ENCODE measurements at places on chromosomes 6 and 20.

DNA sequence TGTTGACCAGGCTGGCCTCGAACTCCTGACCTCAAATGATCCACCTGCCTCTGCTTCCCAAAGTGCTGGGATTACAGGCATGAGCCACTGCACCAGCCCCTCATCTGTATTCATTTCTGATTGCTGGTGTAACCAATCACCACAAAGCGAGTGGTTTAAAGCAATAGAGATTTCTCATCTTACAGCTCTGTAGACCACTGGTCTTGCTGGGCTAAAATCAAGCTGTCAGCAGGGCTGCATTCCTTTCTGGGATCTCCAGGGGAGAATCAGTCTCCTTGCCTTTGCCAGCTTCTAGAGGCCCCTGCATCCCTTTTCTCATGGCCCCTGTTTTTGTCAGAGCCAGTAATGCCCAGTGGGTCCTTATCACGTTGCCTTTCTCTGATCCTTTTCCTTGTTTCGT, 49.9 kb upstream of the PMEPA1 start:
- no peak for DNase-seq

DNA sequence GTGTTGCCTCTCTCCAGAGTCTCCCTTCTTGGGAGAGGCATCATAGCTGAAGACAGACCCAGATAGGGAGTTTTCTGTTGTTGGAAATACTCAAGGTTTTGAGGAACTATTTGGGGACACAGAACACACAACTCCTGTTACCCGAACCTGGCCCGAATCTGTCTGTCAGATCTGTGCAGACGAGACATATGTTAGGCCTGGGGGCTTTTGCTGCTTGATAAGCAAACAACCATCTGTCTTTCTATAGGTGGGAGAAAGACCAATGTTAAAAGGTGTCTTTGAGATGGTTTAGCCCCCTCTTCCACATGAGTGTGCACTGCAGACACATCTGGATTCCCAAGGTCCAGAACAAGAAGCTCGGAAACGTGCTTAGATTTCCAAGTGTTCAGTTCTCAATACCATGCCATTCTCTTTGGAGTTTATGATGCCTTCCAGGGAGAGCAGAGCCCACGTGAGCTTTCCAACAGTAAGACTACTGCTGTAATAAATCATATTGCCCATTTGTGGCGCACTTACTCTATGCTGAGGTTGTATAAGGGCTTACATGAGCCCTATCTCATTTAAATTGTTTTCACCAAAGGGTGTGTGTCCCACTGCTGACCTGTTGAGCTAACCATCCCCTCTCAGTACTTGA, 3.8 kb upstream of the STX16 start:
- no peak for DNase-seq

DNA sequence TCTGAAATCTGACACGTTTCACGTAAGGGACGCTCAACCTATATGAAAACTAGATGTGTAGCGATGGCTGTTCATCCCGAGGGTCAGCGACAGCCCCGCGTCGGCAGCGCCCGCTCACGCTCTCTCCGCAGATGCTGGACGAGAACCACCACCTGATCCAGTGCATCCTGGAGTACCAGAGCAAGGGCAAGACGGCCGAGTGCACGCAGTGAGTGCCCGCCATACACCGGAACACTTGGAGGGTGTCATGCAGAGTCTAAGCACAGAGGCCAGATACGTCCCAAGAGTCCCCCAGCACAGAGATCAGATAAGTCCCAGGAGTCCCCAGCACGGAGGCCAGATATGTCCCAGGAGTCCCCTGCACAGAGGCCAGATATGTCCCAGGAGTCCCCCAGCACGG, 15.0 kb downstream of the SS18L1 start:
- no peak for DNase-seq

DNA sequence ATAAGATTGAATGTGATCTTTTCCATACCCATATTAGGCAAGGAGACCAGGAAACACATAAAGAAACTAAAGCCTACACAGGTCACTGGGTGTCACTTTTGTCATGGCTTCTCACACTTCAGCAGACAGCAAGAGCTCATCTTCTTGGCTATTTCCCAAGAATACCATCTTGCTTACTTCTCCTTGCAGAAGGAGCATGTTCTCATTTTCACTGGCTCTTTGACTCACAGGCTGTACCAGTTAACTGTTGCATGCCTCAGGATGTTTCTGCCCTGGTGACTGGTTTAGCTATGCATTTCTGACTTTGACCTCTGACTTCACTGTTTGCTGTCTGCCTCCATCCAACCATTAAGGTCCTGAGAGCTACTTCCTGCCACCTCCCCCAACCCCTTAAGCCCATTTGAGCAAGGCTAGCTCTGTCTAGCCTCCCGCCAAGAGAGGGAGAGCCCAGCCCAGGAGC, 40.3 kb upstream of the OGFRL1 start:
- no peak for DNase-seq

GRCh38 chr20:7503501-7503900, 436.8 kb downstream of the HAO1 start:
- no peak for DNase-seq

DNA sequence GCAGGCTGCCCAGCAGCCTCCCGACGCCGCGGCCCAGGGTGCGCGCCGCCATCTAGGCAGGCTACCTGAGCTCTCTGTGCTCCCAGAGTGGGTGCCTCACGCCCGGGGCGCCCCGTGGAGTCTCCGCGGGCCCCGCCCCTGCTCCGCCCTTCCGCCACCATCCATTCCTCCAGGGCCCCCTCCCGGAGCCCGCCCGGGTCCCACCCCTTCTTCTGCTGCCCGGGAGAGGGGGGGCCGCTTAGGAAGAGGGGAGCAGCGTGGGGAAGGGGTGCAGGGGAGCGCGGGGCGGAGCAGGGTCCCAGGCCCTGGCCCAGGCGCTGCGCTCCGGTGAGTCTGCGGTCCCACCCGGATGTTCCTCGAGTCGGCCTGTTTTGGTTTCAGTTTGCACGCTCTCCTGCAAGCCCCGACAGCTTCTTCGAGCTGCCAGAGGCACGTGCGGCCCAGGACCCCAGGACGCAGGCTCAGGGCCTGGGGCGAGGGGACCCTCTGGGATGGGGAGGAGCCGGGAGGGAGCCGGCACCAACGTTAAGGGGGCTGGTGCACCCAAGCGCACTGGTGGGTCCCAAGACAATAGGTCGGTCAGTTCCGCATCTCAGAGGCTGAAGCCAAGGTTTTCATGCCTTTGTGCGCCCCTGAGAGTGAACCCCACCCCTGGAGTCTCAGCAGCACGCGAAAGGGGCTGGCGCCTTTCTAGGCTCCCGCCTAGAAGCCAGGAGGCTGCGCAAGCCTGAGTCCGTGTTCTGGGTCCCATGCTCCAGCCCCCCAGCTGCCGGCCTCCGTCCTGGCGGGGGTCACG, at the start of gene ACSS1:
TSS of gene ACSS1 (minus strand) at position 89 of the 796 bp plus-strand sequence. CDS start at position 52, 37 bp downstream.
- DNase-seq, result peak; percentile 61

- DNase-seq, result no peak
These were observed 24.7 kb upstream of the PYGB start for GRCh38 chr20:25223179-25223661.

GRCh38 chr6:110395221-110395620, 20.2 kb downstream of the DDO start:
- no peak for DNase-seq

DNA sequence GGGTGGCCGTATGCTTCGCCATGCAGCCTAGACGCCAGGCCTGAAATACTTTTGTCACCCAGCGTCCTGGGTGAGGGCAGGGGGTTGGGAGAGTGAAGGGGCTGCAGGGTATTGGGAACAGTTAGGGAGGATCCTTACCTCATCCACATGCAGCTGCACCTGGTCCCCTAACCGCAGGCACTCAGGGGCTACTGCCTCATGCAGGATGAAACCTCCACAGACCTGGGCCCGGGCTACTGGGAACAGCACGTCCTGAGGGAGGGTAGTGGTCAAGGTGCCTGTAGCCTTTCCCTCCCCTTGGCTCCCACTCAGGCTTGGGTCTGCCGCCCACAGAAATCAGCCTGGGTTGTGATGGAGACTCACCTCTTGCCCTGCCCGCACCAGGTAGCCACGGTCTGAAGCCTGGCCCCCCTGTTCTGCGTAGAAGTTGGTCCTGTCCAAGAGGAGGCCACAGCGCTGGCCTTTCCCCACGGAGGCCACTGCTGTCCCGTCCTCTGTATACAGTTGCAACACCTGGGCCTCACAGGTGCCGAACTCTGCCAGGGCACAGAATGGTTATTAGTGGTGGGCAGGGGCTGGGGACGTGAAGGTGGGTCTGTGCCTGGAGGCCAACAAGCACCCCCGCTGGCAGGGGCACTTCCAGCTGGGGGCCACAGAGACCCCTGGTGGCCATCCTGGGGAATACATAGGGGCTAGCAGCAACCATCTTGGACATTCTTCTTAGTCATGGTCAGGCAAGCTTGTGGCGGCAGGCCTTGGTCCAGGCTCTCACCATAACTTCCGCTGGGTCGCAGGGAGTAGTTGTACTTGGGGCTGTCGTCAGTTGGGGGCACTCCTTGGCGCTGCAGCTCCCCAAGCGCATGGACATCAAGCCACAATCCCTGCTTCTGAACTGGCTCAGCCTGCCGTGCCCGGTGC, 8.6 kb downstream of the AARS2 start:
- peak; percentile 18 for DNase-seq

DNA sequence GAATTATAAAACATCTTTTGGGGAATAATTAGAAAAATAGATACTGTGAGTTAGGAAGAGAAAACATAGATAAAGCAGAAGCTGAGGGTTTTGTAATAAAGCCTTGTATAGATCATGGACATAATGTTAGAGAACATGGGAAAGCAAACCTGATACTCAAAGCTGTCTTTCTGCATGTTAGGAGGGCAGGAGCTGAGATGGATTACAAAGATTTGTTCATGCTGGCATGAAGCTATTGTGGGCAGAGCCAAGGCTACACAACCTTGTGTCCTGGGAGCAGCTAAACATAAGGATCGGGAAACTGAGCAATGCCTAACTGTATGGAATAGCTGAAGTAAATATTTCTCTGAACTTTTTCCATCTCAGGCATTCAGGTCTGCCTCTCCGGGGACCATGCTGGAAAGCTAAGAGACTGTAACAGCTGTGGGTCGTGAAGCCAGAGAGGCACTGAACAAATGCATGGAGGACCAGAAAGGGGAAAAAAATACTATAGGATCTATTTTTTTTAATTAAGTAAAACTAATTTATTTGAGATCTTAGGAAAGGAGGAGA, 28.2 kb upstream of the CNKSR3 start:
- no peak for DNase-seq

- no peak for DNase-seq
These were observed 44.5 kb upstream of the NCOA3 start for GRCh38 chr20:47456952-47457724.

DNA sequence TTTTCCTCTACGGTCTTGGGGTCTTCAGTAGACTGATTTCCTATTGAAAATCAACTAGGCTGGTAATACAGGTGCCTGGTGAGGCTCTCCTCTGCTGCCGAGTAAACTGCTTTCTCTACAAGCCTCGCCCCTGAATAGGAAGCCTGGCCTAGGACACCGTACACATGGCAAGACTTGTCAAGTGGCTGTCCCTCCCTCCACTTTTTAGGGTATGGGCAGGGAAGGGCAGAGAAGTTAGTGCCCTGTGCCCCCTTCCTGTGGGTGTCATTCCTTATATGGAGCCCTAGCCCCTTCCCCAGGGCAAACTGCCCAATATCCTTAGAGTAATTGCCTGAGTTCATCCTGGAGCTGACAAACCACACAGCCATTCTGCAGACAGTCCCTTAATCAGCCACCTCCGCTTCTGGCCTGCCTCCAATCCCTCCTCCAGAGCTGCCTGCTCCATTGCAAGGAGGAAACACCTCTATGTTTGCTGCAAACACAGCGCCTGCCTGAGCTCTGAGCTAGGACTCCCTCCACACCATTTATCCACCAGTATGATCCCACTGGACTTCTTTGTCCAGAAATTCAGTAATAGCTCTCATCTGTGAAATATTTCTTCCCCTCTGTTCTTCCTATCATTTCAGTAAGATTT, 93.1 kb downstream of the CHD6 start:
- no peak for DNase-seq

GRCh38 chr6:106383573-106383972, 23.1 kb downstream of the CRYBG1 start:
- no peak for DNase-seq

GRCh38 chr6:91127752-91128151, 540.9 kb upstream of the MAP3K7 start:
- no peak for DNase-seq

- DNase-seq, result no peak
These were observed 3.1 kb upstream of the CAP2 start for GRCh38 chr6:17390276-17390675.

- DNase-seq, result no peak
These were observed 72.7 kb downstream of the IGF2R start for GRCh38 chr6:160041608-160042007.

DNA sequence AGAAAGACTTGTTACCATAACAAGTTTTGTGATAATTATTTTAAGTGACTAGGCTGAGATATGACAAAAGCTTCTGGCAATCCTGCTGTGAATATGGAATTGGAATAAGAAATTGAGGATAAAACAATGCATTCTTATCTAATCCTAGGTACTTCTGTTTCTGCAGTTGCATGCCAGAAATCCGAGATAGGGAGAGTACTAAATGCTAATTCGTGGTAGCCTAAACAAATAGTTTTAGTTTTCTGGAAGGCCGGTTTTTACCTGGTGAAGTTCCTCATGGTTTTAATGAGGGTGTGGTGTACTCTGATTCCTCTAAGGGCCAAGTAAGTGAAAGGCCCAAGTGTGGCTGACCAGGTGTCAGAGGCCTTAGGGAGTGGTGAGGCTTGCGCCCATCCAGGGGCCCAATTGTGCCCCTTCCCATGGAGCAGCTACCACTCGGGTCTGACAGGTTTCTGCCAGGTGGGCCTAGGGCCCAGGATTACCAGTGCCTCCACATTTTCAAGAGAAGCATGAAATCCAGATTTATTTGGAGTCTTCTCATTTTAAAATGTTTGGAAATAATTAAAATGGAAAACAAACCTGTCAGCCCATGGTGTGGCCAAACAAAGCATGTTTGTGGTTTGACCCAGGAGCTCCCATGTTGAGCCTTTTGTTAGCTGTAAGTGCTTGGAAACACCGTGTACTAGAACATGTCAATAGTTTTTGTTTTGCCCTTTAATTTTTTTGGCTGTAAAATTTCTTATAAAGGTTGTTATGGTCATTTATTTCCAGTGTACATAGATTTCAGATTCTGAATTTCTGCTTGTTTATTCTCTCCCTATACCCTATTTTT, 6.6 kb downstream of the PLCB4 start:
- DNase-seq, result no peak

GRCh38 chr6:102918161-102918560, 1524.7 kb downstream of the GRIK2 start:
- no peak for DNase-seq

GRCh38 chr20:34506480-34506879, 9.7 kb upstream of the DYNLRB1 start:
- no peak for DNase-seq

DNA sequence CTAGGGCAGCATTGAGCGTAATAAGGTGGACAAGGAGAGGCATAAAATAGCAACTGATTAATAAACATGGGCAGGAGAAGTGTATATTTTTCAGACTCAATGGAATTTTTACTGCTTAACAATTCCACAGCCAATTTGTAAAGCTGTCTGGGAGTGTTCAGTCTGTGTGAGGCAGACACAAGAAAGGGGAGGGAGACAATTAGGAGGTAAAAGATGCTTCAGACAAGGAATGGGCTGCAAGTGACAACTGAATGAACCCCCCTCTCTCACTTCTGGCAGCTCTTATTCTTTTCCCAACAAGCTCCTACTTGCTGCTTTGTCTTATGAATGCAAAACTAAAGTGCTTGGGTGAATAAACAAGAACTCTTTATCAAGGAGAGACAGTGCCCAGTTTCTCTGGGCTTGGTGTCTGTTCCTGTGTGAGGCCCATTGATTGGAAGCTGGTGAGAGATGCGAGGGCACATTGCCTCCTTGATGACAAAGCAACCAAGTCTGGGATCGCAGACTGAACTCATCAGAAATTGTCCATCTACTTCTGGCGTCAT, 575.3 kb downstream of the RNF144B start:
- no peak for DNase-seq

All from activated T-helper 1 cell treated with Interleukin-2 at 50 U/mL for 16 hours (primary cell).